Activated B cell treated with CpG ODN at 0.5 μM for 24 hours (primary cell): ENCODE measurements at places on chromosomes 6 and 20. TPM values are rescaled to one million over a fixed set of nuclear protein-coding genes. Genes with fewer than 3 reads are reported as not detected.

- no peak for DNase-seq
Observed at GRCh38 chr6:13303668-13304017, 24.7 kb downstream of the TBC1D7 start.

GRCh38 chr6:85172705-85173104, 277.2 kb upstream of the NT5E start:
- DNase-seq: no peak

GRCh38 chr6:38021029-38021428, 201.5 kb downstream of the ZFAND3 start:
- no peak for DNase-seq

DNA sequence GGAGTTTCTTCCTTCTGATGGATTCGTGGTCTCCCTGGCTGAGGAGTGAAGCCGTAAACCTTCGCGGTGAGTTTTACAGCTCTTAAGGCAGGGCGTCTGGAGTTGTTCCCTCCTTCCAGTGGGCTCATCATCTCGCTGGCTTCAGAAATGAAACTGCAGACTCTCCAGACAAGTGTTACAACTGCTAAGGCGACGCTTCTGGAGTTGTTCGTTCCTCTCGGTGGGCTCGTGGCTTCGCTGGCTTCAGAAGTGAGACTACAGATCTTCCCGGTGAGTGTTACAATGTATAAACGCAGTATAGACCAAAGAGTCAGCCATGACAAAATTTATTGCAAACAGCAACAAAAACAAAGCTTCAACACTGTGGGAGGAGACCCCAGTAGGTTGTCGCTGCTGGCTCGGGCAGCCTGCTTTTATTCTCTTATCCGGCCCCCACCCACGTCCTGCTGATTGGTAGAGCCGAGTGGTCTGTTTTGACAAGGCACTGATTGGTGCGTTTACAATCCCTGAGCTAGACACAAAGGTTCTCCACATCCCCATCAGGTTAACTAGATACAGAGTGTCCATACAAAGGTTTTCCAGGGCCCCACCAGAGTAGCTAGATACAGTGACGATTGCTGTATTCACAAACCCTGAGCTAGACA, 113.2 kb downstream of the GPX5 start:
- no peak for DNase-seq

The C6orf58 gene
- total RNA-seq: not detected in 2 replicates

GRCh38 chr20:59328071-59328470, 27.7 kb downstream of the EDN3 start:
- DNase-seq: no peak

DNA sequence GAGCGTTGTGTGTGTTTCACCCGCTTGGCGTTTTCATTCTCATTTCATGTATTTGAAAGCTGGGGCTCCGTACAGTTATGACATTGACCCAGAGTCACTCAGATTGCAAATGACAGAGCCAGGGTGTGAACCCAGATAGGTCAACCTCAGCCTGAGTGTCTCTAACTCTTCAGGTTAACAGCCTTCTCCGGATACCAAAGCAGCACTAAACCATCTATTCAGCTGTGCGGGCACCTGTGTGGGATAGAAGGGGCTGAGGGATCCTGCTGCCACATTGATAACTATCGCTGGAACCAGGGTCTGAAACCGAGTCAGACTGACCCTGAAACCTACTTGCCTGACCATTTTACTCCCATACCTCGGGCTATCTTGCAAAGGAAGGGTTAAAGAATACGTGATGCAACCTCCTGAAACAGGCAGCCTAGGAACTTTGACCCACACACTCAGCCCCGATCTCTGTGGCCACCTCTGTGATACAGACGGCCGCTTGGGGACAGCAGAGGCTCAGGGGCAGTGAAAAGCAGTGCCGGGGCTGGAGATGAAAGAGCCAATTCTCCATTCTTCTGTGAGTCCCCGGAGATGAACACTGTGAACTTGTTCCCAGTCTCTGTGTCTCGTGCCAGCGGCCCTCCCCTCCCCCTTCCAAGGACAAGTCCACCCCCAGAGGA, 233.5 kb upstream of the QKI start:
- DNase-seq: no peak

The RIPOR3 gene
- not detected in 2 replicates for total RNA-seq

- no peak for DNase-seq
Observed at GRCh38 chr20:507006-507758, 36.4 kb downstream of the CSNK2A1 start.

DNA sequence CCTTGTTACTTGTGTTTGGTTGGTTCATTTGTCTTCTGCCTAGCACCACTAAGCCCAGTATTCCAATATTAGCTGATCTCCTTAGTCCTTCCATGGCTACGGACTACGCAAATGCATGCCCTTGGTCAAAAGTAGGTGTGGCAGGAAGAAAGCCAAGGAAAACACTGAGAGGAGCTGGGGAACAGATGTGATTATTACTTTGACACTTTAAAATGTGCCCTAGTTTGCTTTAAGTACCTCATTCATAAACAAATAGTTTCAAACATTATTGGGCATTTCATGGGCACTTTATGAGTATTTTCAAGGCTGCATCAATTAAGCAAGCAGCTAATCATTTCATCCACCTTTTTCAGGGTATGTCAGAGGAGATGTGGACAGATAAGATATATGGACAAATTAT, 60.1 kb upstream of the HDDC2 start:
- DNase-seq: no peak

The MUC22 gene
- total RNA-seq: not detected in 2 replicates

DNA sequence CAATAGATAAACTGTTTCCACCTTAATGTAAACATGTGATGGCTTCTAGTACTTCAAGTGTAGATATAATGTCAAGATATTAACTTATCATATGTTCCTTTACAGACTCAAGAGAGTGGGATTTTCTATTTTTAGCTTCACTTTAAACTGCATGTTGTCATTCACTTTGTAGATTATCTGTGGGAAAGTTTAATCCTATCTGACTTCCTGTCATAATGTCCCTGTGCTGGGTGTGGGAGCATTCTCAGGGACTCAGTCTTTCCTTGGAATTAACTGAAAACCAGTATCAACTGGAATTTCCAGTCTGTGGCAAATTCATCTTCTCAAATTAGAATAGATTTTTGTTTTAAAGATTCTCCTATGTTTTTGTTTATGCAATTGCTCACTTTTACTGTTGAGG, 226.1 kb upstream of the FERMT1 start:
- no peak for DNase-seq

The ALDH5A1 gene
- total RNA-seq: 15.9 and 17.5 TPM in 2 replicates

DNA sequence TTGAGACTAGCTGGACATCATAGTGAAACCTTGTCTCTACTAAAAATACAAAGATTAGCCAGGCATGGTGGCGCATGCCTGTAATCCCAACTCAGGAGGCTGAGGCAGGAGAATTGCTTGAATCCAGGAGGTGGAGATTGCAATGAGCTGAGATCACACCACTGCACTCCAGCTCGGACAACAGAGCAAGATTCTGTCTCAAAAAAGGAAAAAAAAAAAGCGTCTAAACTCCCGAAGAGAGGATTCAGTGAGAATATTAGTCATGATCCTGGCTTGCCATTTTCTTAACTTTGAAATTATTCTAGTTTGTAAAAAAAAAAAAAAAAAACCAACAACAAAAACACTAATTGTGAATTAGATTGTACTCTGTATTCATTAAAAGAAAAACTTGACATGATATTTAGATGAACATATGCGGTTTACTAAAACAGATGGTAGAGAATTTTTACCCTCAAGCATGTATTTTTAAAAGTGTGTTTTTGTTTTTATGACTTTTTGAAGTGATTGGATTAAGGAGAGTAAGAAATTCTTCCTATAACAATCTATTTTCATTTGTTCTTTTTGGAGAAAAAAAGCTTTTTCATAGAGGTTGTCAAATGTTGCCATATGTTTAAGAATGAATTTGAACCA, 80.7 kb downstream of the UST start:
- no peak for DNase-seq

The CPNE5 gene
- total RNA-seq: 57.8 and 59.1 TPM in 2 replicates

DNA sequence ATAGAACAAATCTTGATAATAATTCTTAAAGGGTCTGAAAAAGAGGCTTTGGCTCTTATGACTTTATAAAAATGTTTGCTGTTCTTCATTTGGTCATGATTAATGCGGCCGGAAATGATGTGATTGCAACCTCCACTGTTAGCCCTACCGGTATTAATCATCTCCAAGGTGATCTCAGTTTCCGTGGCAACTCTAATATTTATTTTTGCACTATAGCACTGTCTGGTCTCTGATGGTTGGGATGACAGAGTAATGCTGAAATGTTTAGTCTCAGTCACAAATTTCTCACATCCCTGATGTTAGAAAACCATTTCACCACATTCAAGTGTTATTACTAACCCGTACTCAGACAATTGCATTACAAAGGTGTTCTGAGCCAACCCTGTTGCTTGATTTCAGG, 87.4 kb downstream of the TMEM200A start:
- no peak for DNase-seq
